ENCODE measurements at places on chromosomes 6 and 20.
A peak's percentile ranks its signal among the peaks of the same experiment; 100 is the strongest.

DNA sequence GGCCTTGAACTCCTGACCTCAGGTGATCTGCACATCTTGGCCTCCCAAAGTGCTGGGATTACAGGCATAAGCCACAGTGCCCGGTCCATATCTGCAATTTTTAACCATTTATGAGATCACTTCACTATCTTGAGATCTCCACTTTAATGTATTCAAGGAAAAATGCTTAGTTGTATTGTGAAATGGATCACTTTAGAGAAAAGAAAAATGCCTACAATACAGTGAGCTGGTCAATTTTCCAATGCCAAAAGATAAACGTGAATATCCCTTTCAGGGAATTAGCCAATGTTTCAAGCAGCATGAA is 82.8 kb upstream of the ZNF217 start:
- DNase-seq, result no peak

DNA sequence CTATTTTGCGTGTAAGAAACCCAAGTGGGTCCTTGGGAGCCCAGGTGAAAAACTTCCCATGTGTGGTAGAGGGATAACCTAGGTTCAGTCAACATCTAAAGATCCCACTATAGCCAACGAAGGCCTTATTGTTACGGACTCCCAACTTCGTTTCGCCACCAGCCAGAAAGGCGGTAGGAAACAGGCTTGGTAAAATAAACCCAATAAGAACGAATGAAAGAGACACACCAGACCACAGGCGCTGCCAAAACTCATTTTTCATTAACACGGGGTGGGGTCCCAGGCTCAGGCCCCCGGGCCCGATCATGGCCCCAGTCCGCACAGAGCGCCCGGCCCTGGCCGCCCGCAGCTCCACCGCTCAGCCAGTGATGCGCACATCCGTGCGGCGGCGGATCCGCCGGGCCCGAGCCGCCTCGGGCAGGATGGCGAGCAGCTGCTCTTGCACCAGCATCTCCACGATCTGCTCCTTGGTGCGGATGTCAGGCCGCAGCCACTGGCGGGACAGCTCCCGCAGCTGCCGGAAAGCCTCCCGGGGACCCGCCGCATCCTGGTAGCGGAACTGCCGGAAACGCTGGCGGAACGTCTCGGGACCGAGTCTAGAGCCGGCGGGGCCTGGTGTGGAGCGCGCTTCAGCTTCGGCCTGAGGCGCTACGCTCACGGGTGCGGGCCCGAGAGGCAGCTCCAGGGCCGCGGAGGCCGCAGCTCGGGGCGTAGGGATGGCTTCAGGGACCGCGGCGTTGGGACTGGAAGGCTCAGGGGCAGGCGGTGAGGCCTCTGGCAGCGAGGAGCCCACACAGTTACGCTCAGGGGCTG is 709 bp downstream of the SCAND1 start:
- DNase-seq, result peak; percentile 26

- DNase-seq, result no peak
These were observed 5.6 kb upstream of the GLO1 start for GRCh38 chr6:38708496-38708895.

DNA sequence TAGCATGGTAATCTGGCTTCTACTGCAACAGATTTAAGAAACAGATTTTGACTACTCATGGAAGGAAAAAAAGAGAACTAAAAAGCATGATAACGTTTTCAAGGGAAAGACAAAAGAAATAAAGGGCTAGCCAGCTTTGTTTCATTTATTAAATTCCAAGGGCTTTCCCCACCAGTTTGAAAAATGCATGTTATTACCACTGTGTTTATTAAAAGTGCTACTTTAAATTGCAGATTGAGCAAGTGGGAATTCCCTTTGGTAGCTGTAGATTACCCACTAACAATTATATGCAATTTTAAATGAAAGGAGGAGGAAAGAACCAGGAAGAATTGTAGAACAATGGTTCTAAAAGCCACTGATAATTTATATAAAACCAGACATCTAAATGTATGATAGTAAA is 40.6 kb upstream of the NHSL1 start:
- no peak for DNase-seq

DNA sequence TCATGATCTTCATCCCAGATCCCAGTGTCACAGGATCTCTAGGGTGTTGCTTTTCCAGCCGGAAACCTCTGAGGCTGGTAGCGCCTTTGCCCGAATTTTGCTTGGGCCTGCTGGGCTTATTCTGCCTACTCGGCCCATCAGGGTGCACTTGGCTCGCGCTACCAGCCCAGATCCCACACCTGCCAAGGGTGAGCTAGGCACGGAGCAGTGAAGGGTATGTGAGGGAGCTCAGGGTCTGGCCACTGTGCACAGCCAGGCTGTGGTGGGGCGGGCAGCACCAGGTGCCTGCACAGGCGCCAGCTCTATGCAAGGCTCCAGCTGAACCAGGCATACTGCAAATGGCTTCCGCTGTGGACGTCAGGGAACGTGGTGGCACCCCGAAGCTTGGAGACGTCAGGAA is 693.4 kb upstream of the FLRT3 start:
- DNase-seq, result no peak

DNA sequence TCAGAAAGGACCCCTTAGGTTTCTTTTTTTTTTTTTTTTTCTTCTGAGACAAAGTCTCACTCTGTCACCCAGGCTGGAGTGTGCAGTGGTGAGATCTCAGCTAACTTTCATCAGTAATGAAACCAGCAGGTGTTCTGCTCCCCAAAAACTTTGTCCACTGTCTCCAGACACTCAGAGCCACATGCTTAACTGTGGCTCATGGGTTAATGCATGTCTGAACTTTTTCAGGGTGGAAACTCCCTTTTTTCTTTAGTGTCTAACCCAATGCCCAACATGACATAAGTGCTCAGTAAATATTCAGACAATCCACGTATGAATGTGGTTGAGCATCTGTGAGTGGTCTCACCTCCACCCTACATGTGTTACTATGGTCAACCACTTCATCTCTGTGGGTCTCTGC is 45.4 kb downstream of the MYB start:
- DNase-seq, result no peak

DNA sequence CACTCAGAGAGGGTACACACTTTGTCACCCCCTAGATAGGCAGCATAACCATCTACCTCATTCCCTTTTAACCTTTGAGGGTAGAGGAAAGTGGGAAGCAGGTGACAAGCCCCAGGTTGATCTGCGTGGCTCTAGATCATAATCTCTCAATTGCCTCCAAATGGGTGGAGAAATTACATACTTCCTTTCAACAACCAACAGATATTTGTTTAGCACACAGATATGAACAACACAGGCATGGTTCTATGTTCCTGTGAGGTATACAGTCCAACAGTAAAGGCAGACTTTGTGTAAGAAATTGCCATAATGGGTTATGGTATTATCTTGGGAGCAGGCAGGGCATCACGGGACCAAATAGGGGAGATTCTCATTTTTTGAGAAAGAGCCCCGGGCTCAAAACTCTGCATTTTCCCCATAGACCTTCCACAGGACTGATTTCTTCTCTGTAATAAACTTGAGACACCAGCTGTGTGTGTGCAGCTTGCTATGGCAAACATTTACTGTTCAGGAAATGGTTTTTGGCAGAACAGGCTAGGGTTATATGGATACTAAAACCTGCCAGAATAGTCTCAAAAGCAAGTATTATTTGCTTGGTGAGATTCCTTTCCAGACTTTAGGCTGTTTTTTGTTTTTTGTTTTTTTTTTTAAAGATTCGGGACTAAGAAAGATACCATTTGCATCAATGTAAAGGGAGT is 126.2 kb downstream of the CD164 start:
- DNase-seq, result no peak

DNA sequence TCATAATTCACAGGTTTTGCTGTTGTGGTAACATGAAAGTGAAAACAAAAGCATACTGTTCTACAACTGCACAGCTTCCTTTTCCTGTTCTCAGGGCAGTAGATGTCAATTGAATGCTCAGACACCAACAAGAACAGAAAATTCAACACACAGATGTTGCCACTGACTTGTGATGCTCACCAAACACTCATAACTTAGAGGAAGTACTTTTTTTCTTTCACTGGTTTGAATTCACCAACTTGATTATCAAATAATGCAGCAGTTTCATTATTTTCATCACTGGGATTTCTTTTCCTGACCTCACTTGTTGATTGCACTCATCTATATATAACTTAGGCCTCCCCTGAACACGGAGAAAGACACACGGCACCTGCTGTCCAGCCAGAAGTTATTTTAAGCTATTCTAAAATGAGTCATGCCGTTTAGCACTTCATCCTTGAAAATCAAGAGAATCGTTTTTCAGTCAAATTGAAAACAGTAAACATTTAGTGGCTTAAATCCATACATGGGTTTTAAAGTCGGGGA is 949 bp downstream of the TXLNB start:
- no peak for DNase-seq

DNA sequence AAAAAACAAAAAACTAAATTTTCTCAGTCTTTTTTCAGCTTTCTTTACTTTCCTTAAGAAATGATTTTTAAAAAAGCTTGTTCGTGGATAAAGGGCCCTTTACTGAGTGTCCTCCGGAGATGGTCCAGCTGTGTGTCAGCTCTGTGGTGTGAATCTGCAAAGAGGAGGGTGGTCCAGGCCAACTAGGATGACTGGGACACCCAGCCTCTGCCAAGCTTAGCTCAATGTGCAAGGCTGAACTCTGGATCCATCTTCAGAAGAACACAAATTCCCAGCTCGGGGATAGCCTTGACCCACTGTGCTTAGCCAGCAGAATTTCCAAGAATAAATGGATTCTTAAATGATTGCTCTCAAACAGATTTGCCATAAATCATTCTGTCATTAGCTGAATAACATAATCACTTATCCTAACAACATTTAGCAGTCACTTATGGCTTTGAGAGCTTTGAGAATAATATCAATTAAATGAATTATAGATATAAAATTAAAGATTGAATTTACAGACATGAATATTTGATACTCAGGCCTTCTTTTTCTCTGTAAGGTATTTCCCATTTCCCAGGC is 14.2 kb upstream of the CALHM5 start:
- DNase-seq, result no peak

GRCh38 chr6:22068561-22069305 is 228.1 kb downstream of the PRL start:
- no peak for DNase-seq

DNA sequence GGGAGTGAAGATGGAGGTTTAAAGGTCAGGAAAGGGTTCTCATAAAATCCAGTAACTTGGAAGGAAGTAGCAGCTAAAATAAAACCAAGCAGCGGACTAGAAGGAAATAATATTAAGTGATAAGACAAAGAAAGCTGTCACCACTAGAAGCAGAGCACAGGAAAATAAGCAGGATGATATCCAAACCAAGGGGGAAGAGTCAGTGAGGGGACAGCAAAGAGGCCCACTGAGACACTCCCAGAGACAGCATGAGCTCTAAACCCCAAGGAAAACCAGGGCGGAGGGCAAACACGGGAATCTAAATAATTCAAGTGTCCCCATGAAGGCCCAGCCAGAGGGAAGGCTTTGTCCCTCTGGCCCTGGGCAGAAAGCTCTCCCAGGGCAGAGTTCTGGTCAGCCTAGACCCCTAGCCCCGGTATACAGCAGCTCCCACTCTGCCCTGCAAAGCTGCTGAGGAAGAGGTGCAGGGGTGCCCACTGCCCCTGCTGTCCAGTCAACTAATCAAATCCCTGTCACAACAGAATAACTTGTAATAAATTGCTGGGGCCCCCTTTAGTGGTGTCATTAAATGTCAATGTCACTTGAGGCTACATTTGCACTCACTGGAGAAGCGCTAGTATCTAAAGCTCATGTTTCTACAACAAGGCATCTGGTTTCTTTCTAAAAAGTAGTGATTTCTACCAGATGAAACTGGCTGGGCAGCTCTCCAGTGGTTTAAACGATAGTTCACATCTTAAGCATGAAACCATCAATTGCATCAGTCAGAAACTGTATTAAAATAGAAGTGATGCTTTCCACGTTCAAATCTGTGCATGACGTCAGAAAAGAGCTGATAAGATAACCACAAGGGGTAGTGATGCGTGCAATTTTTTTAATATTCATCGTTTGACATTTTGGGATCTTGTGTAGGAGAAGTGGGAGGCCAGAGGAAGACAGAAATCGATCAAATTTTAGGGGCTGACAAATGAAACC is 13.6 kb downstream of the PDE10A start:
- no peak for DNase-seq

DNA sequence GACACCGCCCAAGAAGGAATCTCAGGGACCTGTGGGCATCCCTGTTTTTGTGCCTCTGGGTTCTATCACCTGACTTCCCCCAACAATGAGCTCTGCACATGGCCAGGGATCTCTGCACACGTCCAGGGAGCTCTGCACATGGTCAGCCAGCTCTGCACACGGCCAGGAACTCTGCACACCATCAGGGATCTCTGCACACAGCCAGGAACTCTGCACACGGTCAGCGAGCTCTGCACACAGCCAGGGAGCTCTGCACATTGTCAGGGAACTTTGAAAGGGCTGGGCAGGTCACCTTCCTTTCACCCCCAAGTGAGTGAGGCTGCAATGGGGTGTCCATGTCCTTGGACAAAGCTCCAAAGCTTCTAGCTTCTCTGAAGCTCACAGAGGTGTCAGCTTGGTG is 5.2 kb upstream of the SLCO4A1 start:
- no peak for DNase-seq

DNA sequence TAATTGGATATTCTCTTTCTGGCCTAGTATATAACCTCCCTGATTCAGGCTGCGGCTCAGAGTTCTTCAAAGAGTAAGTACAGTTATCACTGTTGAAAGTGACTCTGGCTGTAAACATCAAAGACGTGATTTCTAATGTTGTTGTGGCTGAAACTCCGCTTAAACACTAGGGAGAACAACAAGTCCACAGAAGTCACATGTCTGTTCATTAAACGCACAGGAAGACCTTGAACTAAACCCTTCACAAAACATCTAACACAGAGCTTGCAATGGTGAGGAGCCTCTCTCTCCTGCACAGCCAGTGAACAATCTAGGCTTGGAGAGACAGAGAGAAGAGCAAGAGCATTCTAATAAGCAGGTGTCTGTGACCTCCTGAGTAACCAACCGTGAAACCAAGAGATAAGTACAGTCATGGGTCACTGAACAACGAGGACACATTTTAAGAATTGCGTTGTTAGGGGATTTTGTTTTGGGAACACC is 249.3 kb downstream of the PRKN start:
- no peak for DNase-seq

- peak; percentile 31 for DNase-seq
These were observed 10.1 kb upstream of the PYGB start for GRCh38 chr20:25237610-25238318.

- peak; percentile 21 for DNase-seq
These were observed 1.9 kb downstream of the DDR1 start for GRCh38 chr6:30885999-30886896.

- no peak for DNase-seq
These were observed 351.6 kb upstream of the CNR1 start for GRCh38 chr6:88517737-88518136.

GRCh38 chr20:45469336-45470261 is at the start of gene WFDC2:
TSS of gene WFDC2 (plus strand) at chr20:45469753. CDS start at chr20:45469782, 29 bp downstream.
- DNase-seq, result no peak
